ENCODE measurements at places on chromosomes 3 and 15.
A peak's percentile ranks its signal among the peaks of the same experiment; 100 is the strongest.

DNA sequence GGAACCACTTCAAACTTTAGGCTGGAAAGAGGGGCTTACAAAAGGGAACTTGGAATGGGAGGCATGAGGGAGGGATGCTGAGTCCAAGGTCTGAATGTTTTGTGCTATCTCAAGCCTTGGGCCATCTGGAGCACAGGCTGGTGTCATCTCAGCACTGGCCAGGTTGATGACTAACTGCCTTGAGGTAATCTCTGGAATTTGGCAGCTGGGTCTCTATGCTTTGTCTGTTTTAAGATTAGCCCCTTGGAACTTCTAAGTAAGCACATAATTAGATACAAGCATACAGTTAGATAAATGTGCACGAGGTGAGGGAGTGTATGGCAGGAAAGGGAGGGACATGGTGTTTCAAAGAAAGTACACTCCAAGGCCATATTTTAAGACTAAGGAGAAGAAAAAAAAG, 252.4 kb upstream of the CCDC54 start:
- no peak for DNase-seq

GRCh38 chr3:136343873-136344555, 93.9 kb downstream of the PCCB start:
- DNase-seq: no peak

DNA sequence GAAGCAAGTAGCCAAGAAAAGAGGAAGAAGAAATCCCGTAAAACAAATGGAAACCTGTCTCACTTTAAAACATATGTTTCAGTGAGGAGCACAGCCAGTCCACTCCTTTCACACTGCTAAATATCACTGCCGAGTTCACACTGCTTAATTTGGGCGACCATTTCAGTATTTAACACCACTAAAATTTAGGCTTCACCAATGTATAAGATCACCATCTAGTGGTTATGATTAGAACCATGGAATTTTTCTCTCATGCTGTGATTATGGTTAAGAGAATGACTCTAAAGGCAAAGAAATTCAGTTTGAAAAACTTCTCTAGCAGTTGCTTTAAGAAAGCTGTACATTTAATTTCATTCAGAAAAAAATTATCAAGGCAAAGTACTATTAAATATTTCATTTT, 16.6 kb downstream of the SLC4A7 start:
- DNase-seq: peak; percentile 61

GRCh38 chr15:37053166-37053565, 47.2 kb downstream of the MEIS2 start:
- DNase-seq: no peak

DNA sequence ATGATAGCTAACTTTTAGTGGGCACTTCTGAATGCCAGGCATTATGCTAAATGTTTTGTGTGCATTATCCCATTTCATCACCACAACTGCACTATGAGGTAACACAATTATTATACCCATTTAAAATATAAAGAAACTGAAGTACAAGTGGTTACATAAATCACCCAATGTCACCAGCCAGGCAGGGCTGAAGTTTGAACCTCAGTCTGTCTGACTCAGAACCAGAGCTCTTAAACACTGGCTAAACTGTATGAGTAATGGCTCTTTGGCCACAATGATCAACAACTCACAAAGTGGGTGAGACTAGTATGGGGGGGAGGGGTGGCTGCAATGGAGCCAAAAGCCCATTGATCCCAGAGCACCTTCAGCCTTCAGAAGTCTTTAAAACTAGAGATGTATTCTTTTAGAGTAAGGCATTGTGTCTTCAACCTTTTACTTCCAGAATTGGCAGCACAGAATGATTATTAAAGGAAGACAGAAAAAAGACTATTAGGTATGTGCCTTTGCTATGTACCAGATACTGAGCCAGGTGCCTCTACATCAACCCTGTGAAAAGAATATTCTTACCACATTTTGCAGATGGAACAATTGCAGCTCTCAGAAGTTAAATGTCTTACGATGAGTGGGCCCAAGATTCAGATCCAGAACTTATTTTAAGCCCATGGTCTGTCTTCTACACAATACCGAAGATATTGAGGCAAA, 166.9 kb downstream of the UACA start:
- DNase-seq: peak; percentile 8

- no peak for DNase-seq
Measured at GRCh38 chr3:161337311-161337710, 34.0 kb downstream of the SPTSSB start.

GRCh38 chr3:49883998-49884397, 14.3 kb upstream of the CAMKV start:
- no peak for DNase-seq

- DNase-seq: no peak
Measured at GRCh38 chr3:181892848-181893247, 181.1 kb downstream of the SOX2 start.

DNA sequence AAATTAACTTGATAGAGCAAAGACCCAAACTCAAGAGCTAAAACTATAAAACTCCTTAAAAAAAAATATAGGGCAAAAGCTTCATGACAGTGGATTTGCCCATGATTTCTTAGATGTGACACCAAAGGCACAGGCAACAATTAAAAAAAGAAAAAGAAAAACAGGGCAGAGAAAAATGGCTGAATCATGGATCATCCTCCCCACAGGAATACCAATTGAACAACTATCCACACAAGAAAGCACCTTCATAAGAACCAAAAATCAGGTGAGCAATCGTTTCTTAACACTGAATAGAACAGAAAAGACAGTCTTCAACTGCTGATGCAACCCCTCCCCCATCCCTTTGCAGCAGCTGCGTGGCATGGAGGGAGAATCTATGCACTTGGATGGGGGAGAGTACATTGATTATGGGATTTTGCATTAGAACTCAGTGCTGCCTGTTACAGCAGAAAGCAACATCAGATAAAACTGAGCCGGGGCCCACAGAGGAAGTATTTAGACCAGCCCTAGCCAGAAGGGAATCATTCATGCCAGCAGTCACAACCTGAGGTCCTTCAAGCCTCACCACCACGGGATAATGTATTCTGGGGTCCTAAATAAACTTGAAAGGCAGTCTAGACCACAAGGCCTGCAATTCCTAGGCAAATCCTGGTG, 15.7 kb downstream of the C3orf33 start:
- DNase-seq: no peak

GRCh38 chr3:128801779-128802380, 75.9 kb downstream of the RAB7A start:
- DNase-seq: peak; percentile 64

DNA sequence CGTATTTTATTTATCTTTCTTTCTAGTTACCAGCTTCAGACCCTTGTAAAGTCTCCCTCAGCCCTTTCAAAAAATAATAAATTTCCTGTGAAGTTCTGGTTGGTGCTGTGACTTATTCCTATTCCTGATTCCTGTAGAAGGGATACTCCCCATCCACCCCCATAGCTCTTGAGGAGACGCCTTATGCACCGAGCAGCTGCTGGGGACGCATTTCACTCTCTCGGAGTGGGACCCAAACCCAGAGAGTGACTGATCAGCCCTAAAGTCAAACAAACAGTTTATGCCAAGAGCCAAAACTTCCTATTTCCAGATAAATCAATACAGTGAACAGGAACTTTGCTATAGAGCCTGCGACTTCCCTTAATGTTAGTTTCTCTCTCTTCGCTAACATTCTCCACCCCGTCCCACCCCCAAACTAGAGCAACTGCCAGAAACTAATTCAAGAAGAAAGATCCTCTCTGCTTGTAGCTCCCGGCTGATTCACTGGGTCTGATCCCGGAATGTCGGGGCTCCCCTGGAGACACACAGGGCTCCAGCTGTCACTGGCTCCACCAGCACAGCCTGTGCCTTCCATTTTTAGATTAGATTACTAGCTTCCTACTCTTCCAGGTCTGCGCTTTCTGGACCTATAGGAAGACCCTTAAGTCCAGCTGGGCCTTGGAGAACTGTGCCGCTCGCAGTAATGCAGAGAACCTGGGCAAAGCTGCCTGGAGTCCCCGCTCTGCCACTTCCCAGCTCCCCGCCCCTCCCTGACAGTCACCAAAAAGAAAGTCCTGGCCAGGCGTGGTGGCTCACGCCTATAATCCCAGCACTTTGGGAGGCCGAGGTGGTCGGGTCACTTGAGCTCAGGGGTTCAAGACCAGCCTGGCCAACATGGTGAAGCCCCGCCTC, 45.2 kb downstream of the KLHL25 start:
- DNase-seq: no peak

- no peak for DNase-seq
Measured at GRCh38 chr15:39667382-39668127, 86.7 kb downstream of the THBS1 start.

DNA sequence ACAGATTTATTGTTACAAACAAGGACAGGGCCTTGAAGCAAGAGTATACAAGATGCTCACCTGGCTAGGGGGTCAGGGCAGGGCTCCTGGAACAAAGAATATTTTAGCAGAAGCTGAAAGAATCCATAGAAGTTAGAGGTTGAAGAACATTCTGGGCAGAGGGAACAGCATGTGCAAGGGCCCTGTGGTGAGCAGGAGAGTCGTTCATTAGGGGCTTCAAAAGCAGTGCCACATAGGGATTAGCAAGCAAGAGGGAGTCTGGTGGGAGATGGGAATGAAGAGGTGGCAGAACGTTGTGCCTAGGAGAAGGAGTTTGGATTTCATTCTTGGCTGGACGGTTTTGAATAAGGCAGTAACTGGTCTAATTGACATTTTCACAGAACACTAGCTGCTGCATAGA, 22.9 kb downstream of the DNAJB8 start:
- no peak for DNase-seq
